Stimulated activated CD4-positive, alpha-beta T cell treated with anti-CD3 and anti-CD28 coated beads, Interleukin-2, amount 100 ng/mL, for 24 hours (primary cell): ENCODE measurements at places on chromosomes 6 and 20.

DNA sequence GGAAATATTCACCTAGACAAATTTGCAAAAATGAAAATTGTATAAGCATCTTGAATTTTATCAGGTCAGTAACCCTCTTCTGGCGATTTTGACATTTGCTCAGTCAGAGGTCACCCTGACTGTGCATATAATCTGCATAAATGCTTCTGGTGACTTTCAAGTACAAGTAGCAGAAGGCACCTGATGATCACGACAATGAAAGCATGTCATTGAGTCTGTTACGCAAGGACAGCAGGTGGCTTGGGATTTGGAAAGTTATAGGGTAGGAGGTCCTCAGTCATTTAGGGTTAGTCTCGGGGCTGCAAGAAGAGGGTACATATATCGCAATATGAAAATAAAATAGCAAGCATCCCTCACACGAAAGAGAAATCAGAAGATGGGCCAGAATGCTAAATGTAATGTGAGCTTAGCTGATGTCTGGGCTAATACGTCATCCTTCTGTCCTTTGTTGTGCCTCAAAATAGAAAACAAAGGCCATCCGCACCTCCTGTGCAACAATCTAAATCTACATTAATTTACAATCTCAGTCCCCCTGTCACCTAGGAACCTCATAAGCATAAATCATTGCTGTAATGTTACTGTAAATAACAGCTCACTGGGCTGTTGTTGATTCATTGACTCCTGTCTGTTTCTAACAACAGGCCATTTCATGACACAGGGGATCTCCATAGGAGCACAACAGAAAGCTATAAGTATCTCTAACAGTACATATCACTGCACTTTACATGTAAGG lies 155.2 kb upstream of the RSPO3 start:
- no peak for DNase-seq

DNA sequence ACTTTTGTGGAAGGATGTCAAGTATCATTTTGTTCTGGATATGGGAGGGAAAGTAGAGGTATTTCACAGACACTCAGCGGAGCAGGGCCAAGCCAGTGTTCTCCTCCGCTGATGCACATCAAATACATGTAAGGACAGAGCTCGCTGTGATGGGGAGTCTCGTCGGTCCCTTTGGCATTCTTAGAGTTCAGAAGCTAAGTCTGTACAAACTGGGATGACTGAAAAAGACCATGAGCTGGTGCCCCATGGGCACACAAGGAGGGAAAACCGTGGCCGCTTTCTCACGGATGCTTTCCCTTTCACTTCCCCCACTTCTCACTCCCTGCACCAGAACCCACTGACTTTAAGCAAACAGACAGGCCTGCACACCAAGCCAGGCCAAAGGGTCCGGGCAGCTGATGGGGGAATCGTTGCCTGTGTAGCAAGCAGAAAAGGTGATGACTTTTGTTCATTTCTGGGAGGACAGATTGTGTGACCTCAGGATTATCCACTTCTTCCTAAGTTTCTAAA lies 27.7 kb upstream of the MPC1 start:
- no peak for DNase-seq

DNA sequence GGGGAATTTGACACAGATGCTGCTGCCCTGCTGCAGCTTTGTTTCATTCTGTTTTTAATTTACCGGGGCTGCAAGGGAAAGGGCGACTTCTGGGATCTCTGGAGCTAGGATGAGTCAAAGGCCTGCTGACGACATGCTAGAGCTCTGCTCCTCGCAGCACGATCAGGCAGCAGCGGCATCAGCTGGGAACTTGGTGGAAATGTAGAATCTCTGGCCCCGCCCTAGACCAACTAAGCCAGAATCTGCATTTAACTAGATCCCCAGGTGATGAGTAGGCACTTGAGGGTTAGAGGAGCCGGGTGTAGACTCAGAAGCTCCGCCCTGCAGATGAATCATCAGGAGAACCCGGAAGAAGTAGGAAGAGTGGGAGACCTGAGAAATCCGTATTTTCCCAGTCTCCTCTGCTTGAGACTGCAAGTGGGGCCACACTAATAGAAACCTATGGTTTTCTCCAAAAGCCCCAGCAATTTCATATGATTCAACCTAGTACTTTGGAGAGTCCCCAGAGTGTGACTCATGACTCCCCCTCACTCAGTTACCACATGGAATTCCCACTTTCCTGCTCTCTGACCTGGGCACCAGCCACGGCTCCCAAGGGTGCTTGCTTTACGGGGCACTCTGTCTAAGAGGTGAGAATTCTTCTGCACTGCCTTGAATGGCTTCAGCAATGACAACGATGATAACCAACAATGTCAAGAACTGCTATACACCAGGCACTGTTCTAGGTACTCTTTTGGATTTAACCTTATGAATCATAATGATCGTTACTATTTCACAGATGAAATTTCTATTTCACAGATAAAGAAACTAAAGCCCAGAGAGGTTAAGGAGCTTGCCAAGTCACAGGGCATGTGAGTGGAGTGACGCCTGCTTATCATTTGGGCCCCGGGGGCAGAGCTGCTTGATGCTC lies 18.1 kb downstream of the TUBB2B start:
- peak; percentile 77 for DNase-seq

- no peak for DNase-seq
These were observed 180.0 kb downstream of the TMEM242 start for GRCh38 chr6:157143171-157143889.

GRCh38 chr6:170051229-170052172 lies 239.4 kb downstream of the DLL1 start:
- DNase-seq, result no peak

DNA sequence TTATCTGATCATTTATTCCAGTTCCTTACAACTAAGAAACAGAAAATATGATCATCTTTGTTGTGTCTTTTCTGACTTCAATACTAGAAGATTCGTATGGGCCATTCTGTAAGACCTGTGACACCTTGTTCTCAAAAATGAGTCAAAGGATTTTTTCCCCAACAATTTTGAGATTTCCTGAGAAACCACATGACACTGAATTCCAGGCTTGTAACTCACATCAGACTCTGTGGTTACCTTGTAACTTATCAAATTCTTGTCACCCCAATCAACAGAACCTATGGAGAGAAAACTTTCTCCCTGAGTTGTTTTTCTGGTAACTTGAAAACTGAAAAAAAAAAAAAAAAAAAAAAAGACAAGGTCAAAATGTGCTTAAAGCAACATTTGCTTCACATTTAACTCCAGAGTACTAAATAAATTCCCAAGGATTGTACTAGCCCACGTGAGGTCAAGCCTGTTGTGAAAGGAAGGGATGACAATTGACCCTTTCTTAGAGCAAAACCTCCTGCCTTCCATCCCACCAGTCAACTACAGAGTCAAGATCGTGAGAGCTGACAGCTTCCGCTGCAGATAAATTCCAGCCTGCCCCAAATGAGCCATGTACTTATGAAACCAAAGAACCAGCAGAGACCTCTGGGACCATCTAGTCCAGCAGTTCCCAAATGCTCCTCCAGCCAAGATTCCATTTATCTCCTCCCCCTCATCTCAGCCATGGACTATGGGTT lies 140.3 kb downstream of the TBX18 start:
- DNase-seq, result no peak

DNA sequence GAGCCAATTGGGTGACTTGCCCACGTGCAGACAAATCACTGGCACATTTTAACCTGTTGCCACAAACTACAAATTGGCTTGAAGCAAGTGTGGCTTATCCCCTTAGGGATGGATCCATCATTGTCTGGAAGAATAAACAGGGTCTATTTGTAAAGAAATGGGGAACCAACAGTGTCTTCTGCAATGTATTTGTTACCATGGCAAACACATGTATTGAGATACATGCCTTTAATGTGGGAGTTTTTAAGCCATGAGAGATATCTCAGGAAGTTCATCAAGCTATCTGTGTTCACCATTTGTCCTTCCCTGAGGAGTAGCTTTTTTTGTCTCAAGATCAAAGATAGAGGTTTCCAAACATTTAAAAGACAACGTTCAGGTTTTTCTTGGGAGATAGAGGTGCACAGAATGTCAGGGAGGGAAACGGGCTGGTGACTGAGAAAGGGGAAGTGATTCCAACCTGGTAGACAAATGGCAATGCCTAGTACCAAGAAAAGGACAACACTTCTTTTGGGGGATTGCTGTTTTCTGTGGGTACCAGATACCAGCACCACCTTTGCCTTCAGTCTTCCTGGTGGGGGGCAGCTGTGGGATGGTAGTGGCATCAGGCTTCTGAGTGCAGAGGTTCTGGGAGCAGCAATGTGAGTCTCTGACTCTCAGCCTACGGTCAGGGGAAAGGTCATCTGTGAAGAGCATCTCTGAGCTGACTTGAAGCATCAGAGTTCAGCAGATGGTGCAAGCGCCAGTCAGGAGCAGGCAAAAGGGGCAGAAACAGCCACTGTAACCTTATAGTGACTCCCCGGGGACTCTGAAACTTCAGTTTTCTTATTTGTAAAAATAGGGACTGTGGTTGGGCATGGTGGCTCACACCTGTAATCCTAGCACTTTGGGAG lies 20.1 kb upstream of the BCAS1 start:
- DNase-seq, result no peak

DNA sequence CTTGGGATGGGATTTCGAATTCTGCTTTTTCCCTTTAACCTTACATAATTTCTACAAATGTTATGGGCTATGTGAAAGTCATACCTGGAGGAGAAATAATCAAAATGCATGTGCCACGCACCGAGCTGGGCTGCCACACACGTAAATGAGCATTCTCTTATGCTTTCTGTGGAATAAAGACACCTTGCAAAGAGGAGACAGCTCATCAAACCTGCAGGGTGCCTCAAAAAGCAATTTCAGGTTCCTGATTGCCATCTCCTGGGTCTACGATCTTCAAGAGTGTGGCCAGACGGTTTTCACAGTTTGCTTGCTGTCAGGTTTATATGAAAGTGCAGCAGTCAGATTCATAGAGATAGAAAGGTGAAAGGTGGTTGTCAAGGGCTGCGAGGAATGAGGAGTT lies 36.6 kb downstream of the DUSP22 start:
- no peak for DNase-seq
